ENCODE measurements at places on chromosomes 7 and 10.
A peak's percentile ranks its signal among the peaks of the same experiment; 100 is the strongest.

DNA sequence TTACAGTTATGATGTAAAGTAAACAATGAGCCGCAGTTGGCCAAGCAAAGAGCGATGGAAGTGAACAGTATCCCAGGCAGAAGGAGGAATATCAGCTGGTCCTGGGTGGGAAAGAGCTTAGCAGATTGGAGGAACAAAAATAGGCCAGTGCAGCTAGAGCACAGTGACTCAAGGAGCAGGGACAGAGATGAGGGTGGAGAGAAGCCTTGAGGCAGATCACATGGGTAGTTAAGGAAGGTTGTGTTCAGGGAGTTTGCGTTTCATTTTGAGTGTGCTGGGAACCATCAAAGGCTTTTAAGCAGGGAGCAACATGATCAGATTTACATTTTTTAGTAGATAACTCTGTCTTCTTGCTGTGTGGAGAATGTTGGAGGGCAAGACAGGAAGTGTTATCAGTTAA is 113.6 kb downstream of the OAT start:
- DNase-seq, result no peak

- DNase-seq, result no peak
Measured at GRCh38 chr10:102837230-102837721, at the start of gene CYP17A1. Gene CYP17A1, minus strand, starts transcription at chr10:102837413. Its CDS starts 52 bp downstream, at chr10:102837361.

- peak; percentile 34 for DNase-seq
Measured at GRCh38 chr7:157612664-157613561, 276.1 kb downstream of the DNAJB6 start.

- no peak for DNase-seq
Measured at GRCh38 chr10:119346095-119346832, 138.9 kb downstream of the GRK5 start.

DNA sequence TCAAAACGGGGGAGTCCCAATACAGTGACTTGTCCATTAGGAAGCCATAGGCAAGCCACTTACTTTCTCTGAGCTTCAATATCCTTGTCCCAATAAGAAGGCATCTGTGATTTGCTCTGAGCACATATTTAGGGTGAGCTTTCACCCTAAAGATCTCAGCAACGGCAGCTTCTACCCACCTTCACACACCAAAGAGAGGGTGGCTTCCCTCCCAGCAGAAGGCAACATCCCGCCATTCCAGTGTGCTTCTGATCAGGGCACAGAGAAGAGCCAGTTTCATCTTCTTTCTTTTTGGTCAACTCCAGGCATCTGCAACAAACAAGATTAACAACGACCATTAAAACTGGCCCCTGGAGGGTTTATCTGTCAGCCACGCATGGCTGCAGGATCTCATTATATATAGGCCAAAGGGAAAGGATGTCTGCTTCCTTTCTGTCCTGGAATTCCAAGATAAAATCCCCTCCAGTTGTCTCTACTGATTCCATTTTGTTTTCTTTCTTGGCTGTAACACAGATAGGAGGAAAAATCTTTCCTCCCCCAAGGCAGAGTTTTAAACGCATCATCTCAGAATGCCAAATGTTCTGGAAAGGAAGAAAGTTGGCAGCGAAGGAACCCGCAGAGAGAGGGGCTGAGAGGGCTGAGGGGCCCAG is 491 bp upstream of the SH2D4B start:
- no peak for DNase-seq

DNA sequence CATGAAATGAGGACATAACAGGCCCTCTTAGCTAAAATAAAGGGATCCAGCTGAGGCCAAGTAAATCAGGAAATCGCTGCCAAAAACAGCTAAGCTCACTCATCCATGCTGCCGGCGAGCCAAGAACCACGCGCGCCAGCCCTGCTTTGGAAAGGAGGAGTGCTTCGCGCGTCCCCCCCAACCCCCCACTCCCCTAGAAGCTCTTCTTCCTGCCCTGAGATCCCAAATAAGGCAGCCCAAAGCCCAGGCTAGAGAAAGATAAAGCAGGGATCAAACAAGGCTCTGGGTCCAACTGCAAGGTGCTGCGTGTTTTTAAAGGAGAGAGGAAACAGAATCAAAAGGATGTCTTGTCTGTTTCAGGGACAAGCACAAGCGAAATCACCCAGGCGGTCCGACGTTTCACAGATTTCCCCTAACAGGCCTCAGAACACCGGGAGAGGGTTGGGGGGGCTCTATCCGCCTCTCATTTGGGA is 168.3 kb upstream of the AUTS2 start:
- DNase-seq, result no peak

DNA sequence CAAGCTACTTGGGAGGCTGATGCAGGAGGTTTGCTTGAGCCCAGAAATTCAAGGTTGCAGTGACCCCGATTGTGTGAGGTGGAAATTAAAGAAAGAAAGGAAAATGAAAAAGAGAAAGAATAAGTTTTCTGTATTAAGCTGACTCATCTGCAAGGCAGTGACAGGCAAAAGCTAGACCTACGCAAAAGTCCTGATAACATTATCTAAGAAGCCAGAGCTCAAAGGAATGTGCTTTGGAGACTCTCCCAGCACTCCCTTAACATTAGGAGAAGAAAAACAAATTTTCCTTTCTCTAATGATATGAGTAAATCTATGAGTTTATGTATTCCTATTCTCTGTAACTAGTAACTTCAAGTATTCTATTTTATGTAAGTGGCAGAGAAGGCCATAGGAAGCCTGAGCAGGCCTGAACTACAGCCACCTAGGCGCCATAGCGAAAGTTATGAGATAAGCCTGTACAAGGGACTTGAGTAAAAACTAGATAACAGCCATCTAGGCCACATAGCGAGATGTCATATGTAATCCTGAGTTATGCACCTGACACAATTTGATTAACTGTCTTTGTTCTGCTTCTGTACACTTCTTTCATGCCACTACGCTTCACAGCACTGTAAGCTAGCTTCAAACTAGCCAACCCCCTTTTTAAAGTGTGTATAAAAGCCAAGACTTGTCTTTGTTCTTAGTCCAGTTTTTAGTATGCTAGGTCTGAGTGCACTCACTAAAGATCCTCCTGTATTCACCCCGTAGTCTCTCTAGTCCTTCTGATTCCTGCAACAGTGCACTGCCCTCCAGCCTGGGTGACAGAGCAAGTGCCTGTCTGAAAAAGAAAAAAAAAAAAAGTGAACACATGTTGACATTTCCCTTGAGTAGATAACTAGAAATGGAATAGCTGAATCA is 9.4 kb upstream of the ZWINT start:
- DNase-seq, result no peak

DNA sequence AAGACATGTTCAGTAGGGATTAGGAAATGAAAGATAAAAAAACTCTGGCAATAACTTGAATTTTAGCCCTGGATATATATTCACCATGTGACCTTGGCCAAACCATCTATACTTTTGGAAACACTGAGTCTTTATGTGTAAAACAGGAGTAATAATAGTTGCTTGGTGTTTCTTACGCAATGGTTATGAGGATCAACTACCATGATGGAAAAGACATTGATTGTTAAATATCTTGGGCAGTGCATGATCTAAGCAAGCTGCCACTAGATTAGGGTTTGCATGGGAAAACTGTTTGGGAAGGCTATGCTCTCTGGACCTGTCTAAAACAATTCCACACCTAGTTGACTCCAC is 6.5 kb downstream of the OR6B1 start:
- DNase-seq, result no peak

GRCh38 chr10:71838264-71839211 is 12.5 kb downstream of the PSAP start:
- no peak for DNase-seq

- DNase-seq, result no peak
Measured at GRCh38 chr7:132051311-132051710, 494.9 kb upstream of the PODXL start.

DNA sequence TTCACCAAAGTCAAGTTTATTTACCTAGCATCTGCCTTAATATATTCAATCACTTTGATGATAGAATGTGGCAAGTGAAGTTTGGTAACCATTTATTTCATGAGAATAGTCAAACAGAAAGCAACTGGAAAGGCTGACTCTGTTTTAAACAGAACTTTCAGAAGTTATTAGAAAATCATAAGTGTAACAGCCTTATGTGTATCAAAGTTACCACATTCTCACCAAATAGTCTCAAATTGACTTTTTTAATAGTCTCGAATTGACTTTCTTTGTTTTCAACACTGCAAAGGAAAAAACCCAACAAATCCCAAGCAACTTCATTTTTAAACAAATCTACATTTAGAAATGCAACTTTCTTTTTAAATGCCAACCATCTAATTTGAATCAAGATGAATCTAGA is 29.5 kb downstream of the NAMPT start:
- no peak for DNase-seq

DNA sequence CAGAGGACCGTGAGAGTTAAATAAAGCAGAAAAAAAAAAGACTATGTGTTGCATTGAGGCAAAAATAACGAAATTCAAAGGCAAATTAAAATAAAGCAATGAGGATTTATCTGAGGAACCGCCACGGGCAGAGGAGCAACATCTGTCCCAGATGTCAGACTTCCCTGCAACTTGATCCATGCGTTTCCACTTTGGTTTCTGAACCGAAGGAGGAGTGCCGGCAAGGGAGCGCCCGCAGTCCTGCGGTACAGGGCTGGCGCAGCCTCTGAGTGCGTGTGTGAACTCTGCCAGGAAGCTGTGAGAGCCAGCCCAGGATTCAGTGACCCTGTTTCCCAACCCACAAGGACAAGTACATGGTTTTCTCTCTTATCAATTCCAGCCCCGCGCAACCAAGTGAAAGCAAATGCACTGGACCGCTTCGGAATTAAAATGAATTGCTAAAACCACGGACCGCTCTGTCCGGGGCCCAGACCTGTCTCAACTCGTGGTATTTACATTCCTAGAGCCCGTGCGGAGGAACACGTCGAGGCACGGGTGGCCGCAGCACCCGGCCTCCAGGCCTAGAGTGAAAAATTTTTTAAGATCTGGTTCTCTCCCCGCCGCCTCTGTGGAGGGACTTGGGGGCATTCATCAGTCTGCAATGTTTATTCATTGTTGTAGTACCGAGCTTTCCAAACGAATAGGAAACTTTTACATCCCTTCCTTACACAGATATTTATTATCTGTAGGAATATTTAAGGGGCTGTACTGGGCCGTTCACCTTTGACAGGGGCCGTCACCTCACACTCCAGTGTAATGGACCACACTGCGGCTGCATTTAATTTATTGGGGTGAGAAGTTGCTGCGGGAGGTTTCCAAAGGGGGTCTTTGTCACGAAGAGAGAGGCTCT is 291.5 kb upstream of the NFE2L3 start:
- DNase-seq, result no peak

DNA sequence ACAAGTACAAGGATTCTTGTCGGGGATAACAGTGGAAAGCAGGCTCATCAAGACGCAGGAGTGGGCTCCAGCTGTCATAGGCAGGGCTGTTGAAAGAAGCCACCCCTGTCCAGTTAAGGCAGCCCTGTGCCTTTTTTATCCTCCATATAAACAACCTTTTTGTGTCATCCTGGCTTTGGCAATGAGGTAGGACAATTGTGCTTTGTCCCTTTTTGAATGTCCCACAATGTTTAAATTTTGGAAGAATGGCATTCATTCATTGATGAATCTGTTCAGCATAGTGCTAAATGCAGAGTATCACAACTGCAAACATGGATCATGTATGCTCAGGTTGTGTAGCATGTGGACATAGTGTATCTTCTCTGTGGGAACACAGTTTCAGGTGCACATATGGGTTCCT is 66.7 kb downstream of the UBE3C start:
- DNase-seq, result no peak

- DNase-seq, result no peak
Measured at GRCh38 chr10:54691331-54691730, 109.7 kb downstream of the PCDH15 start.

Measured in activated CD4-positive, alpha-beta T cell treated with anti-CD3 and anti-CD28 coated beads, Interleukin-2, amount 50 U/mL, for 4 hours (primary cell).